SW 1271 (cell line): ENCODE measurements at places on chromosomes 4 and X.
A peak's percentile ranks its signal among the peaks of the same experiment; 100 is the strongest.

- DNase-seq, result no peak
Measured at GRCh38 chrX:55127692-55128091, 38.9 kb downstream of the PAGE2 start.

DNA sequence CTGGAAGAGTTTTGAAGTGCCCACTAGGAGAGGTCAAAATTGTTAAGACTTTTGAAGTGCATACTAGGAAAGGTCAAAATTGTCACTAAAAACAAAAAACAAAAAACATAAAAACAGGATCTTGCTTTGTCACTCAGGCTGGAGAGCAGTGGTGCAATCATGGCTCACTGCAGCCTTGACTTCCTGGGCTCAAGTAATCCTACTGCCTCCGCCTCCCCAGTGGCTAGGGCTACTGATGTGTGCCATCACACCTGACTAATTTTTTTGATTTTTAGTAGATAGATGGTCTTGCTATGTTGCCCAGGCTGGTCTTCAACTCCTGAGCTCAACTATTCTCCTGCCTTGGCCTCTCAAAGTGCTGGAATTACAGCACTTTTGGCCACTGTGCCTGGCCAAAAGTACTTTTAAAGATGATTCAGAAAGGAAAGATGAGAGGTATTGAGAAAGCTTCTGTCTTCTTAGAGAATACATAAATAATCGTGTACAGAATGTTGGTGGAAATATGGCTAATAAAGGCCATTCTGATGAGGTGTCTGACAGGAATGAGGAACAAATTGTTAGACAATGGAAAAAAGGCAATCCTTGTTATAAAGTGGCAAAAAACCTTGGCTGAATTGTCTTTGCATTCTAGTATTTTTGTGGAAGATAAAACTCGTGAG, 43.3 kb upstream of the STX18 start:
- no peak for DNase-seq

GRCh38 chr4:168666531-168666930, 169.7 kb downstream of the PALLD start:
- no peak for DNase-seq

- DNase-seq, result no peak
Measured at GRCh38 chr4:89306486-89307177, 968 bp downstream of the GPRIN3 start.

GRCh38 chr4:91267543-91267942, 1036.2 kb upstream of the GRID2 start:
- no peak for DNase-seq

- no peak for DNase-seq
Measured at GRCh38 chr4:77994194-77994721, 62.9 kb upstream of the FRAS1 start.

- no peak for DNase-seq
Measured at GRCh38 chr4:40403081-40403480, 67.9 kb downstream of the CHRNA9 start.

GRCh38 chr4:94819371-94820168, 61.8 kb downstream of the BMPR1B start:
- no peak for DNase-seq

- no peak for DNase-seq
Measured at GRCh38 chr4:94724016-94724790, 33.6 kb upstream of the BMPR1B start.

DNA sequence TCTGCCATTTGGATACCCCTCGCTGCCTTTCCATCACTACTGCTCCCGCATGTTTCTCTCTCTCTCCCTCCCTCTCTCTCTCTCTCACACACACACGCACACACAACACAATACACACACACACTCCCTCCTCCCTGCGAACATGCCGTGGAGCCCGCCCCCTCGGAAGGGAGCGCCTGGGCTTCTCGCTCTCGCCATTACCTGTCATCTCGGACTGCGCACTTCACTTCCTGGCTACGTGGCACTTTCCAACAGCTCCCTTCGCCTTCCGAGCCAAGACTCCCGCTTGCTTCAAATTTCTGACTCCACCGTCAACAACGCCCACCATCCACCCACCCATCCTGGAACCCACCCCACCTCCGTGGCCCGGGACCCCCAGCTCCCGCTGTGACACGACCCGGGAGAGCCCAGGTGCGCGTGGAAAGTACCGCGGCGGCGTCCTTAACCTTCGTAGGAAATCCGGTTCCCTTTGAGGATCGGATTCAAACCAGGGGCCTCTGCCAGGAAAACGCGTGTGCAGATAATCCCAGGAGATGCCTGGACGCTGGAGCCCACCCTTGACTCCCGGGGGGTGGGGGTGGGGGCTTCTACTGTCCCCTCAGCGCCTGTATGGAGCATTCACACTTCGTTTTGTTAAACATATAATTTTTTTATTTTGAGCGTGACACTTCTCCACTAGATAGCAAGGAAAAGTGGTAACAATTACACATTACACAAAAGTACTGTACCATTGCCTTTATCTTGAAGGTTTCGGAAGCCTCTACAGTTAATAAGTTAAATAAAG, 12.5 kb downstream of the ARX start:
- DNase-seq, result no peak

- no peak for DNase-seq
Measured at GRCh38 chr4:1568855-1569460, 115.2 kb downstream of the FAM53A start.

DNA sequence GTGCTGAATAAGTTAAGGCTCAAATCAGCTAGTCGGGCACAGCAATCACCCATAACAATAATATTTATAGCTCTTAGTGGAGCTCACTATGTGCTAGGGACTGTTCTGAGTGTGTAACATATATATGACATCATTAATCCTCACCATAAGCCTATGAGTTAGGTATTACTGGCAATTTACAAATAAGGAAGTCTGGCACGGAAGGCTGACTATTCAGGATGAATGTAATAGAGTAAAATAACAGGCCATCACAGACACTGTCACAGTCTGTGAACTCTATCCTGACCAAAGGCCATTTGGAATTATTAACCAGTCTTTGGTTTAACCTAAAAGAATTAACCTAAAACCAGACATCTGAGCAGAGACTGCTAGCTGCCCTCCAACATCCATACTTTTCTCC, 119.3 kb downstream of the C4orf51 start:
- no peak for DNase-seq

GRCh38 chrX:40108162-40108958, 10.6 kb upstream of the BCOR start:
- no peak for DNase-seq

DNA sequence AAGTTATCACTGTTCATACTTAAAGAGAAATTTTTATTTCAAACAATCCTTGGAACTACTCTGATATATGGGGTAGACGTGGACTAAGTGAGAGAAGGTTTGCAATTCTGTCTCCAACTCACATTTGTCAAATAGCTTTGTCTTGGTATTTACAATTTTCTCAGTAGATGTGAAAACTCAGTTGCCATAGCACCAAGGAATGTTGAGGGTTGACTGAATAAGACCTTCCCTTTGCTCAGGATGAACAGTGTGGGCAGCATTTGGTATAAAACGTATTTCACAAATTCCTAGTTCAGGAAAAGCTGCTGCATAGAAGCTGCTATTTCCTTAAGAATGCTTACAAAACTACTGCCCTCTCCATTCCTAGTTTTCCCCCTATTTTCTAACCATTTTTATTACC, 399.5 kb downstream of the NKX6-1 start:
- DNase-seq, result no peak

DNA sequence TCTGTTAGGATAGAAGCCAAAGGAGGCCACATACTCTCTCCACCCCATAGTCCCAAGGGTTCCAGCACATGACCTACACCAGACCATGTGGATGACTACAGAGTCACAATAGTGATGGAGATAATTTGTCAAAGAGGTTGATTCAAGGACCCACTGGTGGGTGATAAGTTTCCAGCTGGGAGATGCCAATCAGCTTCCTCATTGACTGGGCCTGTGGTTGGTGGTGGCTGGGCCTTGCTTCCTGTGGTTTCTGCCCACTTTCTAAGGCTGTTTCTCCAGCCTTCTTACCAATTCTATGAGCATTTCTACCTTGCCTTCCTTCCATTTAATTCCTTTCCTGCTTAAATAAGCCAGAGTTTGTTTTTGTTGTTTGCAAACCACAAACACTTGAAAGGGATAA, 95.5 kb upstream of the CPEB2 start:
- no peak for DNase-seq

DNA sequence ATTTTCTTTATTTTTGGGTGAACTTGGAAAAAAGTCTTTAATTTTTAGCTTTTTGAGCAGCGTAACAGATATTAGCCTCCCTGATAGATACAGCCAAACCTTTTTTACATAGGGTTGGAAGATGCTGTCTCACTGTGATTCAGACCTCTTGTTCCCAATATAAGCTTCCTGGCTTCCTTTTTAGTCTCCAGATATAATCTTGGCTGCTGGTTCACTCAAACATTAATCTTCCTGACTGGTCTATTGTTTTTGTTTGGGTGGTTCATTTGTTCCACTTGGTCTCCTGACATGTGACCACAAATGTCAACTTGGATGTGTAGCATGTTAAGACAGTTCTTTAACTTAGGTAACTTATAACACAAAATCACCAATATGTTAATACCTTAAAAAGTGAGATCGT, 23.0 kb downstream of the RPA4 start:
- no peak for DNase-seq

DNA sequence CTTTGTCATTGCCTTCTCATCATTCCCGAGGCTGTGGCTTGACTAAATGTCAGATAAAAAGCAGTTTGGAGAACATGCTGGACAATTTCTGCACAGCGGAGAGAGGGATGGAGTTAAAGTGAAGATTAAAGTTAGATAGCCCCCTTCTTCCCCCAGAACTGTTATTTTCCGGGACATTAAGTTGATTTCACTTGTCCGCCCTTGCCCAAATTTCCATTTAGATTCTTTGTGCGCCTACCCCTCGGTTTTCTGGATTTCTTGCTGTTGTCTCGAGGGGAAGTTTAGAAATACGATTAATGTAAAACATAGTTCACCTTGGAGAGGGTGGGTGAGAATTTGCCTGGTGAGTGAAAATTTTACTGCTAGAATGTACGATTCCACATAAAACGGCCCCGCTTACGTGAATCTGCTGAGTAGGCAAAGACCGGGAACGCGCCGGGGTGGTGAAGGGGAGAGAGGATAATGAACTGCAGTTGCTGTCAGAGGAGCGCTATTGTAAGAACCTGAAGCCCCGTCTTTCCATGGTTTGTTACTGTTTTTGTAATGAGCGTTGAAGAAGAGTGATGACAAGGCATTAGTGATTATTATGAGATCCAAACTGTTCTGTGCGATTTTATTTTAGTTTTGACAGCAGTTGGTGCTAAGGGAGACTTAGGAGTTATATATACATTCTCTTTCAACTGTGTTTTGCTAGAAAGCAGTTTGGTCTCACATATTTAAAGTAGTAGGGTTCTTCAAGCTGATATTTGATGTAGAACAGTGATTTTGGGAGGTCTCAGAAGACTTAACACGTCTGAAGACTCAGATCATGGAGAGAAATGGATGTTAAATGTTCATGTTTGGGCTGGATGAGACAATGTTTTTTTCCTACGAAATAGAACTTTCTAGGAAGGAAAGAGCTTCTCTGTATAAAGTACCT, 73.0 kb downstream of the AFF1 start:
- no peak for DNase-seq

DNA sequence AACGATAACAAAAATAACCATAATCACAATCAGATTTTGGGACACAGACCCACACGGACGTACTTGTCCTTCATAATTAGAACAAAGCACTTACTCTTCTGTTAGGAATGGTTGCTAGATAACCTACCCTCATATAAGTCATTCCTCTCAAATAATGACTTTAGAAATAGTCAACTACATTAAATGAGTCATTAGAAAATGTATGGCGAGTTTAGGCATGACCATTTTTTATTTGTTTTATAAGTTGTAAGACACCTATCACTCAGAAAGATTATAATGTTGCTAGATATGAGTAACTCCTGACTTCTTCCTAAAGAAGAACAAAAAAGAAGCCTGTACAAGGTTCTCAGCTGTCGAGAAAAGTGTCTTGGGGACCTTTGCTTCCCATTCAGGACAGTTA, 1637.5 kb upstream of the PCDH7 start:
- DNase-seq, result no peak

GRCh38 chr4:117479673-117480072, 394.3 kb upstream of the TRAM1L1 start:
- DNase-seq, result no peak

GRCh38 chrX:55028040-55028439, 2.7 kb downstream of the ALAS2 start:
- no peak for DNase-seq

GRCh38 chr4:143514169-143514495, 630 bp downstream of the SMARCA5 start:
- no peak for DNase-seq

- DNase-seq, result no peak
Measured at GRCh38 chr4:187283201-187283955, 559.7 kb upstream of the FAT1 start.

DNA sequence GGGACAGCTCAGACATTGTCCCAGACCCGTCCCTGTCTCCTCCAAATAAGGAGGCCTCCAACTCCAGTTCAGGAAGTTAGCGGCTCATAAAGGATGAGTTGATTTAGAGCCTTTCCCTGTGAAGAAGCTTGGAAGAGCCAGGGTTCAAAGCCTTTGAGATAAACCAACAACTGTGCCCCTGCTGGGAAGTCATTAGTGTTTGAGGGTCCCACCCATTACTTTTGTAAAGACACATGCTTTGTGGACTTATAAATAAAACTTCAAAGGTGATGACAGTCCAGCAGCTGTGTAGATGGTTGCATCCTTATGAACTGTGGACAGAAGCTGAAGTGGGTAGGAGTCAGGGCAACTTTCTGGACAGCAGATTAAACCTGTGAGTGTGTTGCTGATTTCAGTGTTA, 86.0 kb upstream of the PGRMC2 start:
- DNase-seq, result no peak

GRCh38 chr4:44221407-44221806, 227.2 kb downstream of the KCTD8 start:
- no peak for DNase-seq

GRCh38 chrX:38050806-38051205, 44.5 kb downstream of the SYTL5 start:
- no peak for DNase-seq

GRCh38 chr4:134024251-134024650, 177.3 kb downstream of the PABPC4L start:
- DNase-seq, result no peak

GRCh38 chr4:39124885-39125599, 57.3 kb upstream of the WDR19 start:
- DNase-seq, result no peak

DNA sequence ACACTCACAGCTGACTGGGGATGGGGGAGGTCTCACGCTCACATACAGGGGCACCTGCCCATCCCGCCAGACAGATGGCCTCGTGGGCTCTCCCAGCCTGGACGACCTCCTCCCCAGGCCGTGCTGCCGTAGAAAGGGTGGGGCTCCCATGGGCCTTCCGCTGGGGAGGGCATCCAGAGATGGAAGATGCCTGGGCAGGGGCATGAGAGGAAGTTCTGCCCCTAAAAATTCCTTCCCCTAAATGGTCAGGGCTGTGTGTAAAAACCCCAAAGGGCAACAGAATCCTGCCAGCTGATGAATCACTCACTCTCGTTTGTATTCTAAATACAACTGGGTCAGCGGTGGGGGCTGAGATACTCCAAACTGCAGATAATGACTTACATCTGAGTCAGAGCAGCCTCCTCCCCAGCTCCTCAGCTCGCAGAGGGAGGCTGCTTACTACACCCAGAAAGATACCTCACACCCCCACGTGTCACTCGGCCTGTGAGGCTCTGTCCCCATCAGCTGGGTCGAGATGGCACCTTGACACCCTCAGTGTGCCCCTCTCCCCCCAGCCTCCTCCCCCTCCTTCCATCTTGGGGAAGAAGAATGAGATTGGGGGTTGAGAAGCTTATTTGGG, 10.1 kb downstream of the WDR1 start:
- DNase-seq, result peak; percentile 94

GRCh38 chrX:13376857-13377549, 57.1 kb upstream of the ATXN3L start:
- DNase-seq, result no peak
